ENCODE measurements at places on chromosomes 3 and 15.

GRCh38 chr3:187044206-187044605 is 95.1 kb downstream of the RPL39L start:
- DNase-seq = no peak

GRCh38 chr3:154130540-154130939 is 9.3 kb downstream of the ARHGEF26 start:
- DNase-seq = no peak

GRCh38 chr3:138089091-138089490 is 26.3 kb downstream of the DZIP1L start:
- DNase-seq = no peak

- no peak for DNase-seq
Measured at GRCh38 chr15:42087926-42088800, 6.2 kb downstream of the PLA2G4D start.

DNA sequence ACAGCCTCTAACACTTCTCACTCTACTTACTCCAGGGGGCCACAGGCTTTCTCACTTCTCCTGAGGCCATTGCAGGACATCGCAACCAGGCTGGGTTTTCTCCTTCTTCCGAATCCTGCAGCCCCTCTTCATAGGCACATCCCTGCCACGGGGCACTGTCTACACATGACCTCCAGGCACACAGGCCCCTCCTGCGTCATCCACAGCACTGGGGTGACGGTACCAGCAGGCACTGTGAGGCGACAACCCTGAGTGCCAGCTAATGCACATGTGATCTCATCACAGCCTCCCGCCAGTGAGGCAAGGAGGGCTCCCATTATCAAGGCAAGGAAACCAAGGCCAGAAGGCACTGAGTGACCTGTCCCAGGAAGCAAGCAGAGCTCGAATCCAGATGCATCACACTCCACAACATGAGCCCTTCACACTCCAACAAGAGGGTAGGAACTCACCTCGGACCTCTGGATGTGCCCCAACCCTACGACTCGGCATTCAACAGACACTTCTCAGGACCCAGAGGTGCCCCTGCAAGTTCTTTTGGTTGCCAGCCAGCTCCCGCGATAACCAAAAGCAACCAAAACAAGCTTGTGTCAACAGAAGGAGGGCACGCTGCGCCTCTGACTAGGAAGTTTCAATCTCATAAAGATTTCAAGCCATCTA is 16.7 kb downstream of the FAM174B start:
- DNase-seq = no peak

- DNase-seq = peak; percentile 97
Measured at GRCh38 chr15:80160570-80161156, 7.9 kb downstream of the FAH start.

- DNase-seq = peak; percentile 49
Measured at GRCh38 chr15:60585743-60586708, 107.1 kb upstream of the ICE2 start.

DNA sequence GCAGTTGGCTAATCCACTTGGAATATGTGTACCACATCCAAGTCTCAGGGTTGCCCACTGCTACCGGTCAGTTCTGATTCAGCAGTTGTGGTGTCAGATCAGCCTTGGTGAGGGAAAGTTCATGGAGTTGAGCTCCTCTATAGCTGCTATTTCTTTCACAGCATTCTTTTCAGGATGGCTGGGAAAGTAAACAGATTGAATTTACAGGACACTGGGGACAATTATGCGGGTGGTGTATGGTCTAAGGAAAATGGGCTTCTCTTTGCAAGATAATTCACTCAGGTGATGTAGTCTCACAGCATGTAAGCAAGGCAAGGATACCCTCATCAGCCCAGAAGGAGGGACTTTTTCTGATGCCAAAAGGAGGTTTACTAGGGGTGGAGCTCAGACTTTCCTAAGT is 249.9 kb downstream of the DOCK3 start:
- no peak for DNase-seq

DNA sequence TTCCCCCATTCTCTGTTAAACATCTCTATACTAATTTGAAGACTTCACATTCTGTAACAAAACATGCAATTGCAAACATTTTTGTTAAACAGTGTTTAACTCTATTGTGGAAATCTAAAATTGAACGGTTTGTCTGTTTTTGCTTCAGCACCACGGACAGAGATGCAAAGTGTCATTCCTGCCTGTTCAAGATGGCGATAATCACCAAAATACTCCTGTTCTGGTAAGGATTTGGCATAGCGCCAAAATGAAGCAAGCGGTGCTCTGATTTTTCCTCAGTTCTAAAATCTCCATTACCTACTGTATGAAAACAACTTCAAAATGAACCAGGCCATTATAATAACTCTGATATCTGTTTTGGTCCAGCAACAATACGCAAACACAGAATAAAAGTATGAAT is 129.7 kb upstream of the TUSC7 start:
- no peak for DNase-seq

DNA sequence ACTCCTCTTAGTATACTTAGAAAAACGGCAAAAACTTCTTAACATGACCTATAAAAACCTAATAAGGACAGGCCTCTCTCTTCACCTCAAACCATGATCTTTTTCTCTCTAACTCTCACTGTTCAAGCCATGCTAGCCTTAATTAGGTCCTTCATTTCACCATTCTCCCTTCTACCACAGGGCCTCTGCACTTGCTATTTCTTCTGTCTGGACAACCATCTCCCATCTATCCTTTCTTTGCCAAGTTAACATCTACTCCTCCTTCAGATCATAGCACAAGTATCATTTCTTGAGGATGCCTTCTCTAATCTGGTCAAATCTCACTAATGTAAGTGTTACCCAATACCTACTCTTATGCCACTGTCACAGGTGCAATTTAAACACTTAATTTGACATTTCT is 39.1 kb downstream of the TMCC1 start:
- DNase-seq = no peak

DNA sequence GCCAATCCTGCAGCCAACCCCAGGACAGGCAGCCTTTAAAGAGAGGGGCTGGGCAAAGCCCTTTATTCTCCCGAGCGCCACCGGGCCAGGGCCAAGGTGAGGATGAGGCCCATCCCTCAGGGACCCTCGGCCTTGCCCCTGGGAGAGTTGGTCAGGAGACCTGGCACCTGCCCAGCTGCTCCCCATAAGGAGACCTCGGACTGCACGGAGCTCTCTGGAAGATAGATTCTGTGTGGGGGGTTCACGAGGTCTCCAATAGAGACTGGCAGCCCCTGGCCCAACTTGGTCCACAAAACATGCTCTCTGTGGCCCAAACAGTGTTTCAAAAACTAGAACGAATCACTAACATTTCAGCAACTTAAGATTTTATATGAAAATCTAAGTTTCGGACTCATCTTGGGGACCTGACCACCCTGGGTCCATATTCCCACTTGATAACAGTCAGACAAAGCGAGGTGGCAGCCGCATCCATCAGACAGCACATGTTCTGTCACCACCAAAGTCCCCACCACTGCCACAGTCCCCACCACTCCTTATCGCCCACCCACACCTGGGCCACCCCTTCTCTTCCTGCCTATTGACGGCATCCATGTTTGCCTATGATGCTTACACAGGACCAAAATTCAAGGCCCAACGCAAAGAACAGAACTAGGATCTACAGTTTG is 114.4 kb upstream of the RPL32 start:
- no peak for DNase-seq

GRCh38 chr3:152818027-152818426 is 16.9 kb upstream of the P2RY1 start:
- DNase-seq = no peak

DNA sequence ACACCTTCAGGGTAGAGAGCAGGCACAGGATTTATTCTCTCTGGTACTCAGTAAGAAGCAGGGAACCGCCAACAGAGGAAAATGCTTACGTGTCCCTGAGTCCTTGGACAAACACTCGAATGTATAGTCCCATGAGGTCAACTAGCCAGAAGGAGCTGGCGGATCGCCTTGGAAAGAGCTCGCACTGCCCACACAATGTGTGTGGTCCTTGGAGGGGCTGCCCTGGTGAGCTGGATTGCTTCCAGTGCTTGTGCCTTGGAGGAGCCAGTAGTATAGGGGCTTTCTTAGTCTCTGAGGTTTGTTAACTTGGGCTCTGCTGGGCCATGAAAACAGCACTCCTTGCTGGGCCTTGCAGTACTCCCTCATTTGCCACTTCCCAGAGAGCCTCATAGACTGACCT is 40.7 kb upstream of the VILL start:
- no peak for DNase-seq

GRCh38 chr3:81947359-81947758 is 185.9 kb upstream of the GBE1 start:
- no peak for DNase-seq

DNA sequence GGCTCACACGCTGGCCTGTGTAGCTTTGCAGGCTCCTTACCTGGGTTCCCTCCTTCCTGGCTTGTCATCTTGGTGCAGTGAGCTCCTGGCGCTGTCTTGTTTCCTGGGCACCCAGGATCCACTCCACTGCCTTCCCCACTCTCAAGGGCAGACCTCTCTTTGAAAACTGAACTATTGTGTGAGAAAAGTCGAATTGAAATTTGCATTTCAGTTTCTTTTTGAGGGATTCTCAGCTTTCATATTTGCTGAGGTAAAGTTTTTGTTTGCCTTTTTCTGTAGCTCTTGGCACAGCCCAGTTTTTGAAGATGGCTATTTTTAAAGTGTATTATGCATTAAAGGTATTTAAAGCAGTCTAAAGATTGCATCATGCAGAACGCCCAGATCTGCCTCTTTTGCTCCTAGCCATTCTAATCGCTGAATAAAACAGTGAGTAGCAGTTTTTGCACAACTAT is 70.1 kb downstream of the CCK start:
- DNase-seq = no peak

- DNase-seq = no peak
Measured at GRCh38 chr3:127740136-127740915, 67.6 kb downstream of the ABTB1 start.

- no peak for DNase-seq
Measured at GRCh38 chr15:56082263-56082761, 88.9 kb upstream of the NEDD4 start.

- no peak for DNase-seq
Measured at GRCh38 chr15:33310481-33311311, at the start of gene RYR3. Gene RYR3 (plus strand): TSS chr15:33310967. CDS start chr15:33311046, 79 bp downstream.

DNA sequence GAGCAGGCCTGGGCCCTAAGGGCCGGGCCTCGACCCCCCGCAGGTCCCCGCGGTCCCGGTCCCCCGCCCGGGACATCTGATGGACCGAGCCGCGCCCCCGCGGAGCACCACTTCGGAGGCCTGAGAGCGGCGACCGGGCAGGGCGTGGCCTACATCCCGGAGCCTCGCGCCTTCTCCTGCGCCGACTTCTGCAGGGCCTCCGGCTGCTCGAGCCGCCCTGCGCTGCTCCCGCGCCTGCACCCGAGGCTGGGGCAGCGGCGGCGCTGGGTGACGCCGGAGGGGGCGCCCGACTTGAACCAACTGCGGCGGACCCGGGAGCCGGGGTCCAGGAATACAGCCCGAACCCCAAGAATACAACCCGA is 14.9 kb upstream of the GP9 start:
- no peak for DNase-seq

DNA sequence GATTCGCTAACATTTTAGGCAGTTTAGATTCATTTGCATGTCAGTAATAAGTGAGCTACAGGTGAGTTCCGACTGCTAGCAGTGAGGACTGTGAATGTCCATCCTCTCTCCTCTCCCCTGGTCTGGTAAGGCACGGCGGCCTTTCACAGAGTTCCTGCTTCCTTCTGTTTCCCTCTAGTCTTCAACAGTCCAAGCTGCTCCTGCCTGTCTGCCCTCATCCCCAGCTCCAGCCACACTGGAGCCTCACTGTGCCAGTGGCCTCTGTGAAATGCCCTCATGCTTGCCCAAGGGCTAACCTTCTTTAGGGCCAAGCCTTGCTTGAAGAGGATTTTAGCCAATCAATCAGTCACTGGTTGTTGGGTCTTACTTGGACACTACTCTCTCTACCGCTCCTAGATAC is 145.8 kb upstream of the BHLHE40 start:
- DNase-seq = no peak

GRCh38 chr3:67521053-67521646 is 133.3 kb downstream of the SUCLG2 start:
- no peak for DNase-seq

GRCh38 chr3:89679686-89680085 is 572.3 kb downstream of the EPHA3 start:
- DNase-seq = no peak

DNA sequence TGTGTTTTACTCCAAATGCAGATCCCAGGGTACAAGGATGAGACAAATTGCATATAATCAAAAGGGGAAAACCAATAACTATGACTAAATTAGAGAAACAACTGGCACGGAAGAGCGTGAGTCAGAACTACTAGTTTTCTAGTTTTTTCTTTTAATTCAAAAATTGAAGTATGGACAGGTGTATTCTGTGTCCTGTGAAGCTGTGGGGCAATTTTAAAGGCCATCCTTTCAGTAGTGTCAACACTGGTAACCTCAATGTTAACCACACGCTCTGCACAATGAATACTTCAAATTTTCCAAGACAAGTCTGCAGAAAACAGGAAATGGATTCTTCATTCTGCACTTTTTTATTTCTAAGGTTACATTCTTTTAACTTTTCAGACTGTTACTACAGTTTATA is 32.5 kb upstream of the GOLGA8A start:
- no peak for DNase-seq

DNA sequence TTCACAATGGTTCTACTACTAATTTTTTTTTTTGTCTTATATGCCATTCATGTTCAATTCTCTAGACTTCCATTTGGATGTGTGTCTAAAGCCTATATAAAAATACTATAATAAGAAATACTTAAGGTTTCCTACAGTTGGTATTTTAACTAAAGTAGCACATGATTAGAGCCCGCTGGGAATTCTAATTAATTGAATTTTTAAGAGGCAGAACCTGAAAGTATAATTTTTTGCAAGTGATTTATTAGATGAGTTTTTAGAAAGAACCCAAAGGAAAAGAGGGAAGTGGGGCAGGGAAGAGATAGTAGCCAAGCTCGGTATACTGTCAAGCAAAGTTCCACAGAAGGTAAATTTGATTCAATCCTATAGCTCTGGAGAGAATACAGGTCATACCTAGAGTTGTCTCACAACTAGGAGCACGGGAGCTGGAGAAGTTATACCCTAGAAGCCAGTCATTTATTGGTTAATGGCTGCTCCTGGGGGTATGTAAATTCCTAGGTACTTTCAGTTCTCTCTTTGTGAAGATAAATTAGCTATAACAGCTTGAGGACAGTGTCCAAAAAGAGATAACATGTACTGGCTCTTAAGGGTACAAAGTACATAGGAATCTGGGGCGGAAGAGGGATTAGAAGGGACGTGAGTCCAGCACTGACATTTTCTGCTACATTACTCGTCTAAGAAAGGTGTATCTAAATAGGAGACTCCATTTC is 225.6 kb downstream of the CNTN6 start:
- DNase-seq = no peak

DNA sequence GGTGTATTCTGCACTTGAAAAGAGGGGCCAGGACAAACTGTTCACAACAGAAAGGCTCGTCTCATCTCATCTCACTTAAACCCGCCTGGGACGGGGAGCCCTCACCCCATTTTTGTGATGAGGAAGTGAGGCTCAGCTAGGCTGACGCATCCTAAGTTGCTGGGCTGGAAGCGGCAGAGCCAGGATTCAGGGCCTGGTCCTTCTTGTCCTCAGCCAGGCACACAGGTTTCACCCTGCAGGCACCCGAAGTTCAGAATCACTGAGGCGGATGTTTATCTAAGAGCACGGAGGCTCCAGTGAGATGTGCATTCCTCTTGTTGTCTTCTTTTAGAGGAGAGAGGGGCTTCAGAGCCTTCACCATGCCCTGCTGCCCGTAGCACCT is 51.1 kb upstream of the PLXNA1 start:
- no peak for DNase-seq

Measured in HL-60 (cell line).